Suprapubic skin (tissue), 4 donors: ENCODE measurements at places on chromosomes 2 and 18.

DNA sequence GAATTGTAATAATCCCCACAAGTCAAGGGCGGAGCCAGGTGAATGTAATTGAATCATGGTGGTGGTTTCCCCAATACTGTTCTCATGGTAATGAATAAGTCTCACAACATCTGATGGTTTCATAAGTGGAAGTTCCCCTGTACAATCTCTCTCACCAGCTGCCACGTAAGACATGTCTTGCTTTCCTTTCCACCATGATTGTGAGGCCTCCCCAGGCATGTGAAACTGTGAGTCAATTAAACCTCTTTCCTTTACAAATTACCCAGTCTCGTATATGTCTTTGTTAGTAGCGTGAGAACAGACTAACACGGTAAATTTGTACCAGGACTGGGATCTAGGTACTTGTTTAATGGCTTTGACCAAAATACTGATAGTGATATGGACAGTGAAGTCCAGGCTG is 744.3 kb upstream of the REG3G start:
- no peak for DNase-seq

DNA sequence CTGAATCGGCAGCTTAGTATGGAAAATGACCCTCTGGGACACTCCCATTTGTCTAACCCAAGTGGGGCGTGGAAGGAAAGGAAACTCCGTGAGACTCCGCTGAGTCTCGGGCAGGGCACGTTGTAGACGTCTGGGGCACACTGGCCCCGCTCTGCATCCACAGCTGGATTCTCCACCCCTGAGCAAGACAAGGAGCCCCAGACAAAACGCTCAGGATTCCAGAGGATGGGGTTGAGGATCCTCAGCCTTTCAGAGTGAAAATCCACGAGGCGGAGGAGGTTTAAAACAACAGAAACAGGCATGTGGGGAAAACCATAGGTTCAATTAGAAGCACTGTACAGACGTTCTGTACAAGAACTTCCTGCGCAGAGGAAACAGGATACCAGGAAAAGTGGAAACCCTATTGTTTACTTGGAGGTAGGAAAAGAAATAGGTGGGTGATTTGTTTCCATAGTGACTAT is 124.9 kb upstream of the ZNF236 start:
- DNase-seq: no peak

GRCh38 chr2:122982936-122983335 is 1042.2 kb upstream of the CNTNAP5 start:
- DNase-seq: no peak

GRCh38 chr18:48371854-48372602 is 37.2 kb downstream of the ZBTB7C start:
- peak; percentile 43 for DNase-seq

- DNase-seq: no peak
Measured at GRCh38 chr2:200944467-200945394, 18.7 kb downstream of the ORC2 start.

DNA sequence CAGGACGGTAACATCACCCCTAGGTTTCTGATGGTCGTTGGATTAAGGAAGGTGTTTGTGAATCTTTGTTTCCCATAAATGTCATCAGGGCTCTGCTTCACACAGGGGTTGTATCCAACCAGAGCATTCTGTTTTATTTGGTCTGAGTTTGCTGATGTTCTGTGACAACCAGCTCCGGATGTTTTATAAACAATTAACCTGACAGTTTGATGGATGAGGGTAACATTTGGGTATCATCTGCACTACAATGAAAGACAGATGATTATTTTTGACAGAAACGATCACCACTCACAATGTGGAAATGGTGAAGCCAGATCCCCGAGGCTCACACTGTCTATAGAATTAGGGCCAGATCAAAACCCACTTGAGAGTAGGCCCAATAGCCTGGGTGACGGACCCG is 107.1 kb downstream of the CDC42EP3 start:
- DNase-seq: no peak

GRCh38 chr2:1538663-1539062 is 125.4 kb downstream of the TPO start:
- peak; percentile 57 for DNase-seq

DNA sequence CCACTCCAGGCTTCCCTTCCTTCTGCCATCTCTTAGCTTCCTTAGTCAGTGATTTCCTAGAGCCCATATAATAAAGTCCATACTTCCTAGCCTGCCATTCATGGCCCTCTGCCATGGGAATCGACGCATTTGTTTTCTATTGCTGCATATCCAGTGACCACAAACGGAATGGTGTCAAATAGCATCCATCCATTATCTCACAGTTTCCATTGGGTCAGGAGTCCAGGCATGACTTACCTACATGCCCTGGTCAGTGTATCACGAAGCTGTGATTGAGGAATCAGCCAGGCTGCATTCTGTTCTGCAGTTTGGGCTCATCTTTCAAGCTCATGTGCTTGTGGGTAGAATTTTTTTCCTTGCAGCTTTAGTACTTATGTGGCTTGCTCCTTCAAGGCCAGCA is 209.7 kb upstream of the EPAS1 start:
- no peak for DNase-seq

DNA sequence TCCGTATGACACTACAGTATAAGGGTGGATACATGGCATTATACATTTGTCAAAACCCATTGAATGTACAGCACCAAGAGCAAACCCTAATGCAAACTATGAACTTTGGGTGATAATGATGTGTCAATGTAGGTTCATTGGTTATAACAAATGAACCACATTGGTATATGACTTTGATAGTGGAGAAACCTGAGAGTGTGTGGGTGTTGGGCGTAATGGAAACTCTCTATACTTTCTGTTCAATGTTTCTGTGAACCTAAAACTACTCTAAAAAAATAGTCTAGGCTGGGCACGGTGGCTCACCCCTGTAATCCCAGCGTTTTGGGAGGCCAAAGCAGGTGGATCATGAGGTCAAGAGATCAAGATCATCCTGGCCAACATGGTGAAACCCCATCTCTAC is 6.5 kb upstream of the ACTG2 start:
- no peak for DNase-seq

- no peak for DNase-seq
Measured at GRCh38 chr2:116719836-116720235, 1094.7 kb upstream of the DDX18 start.

- no peak for DNase-seq
Measured at GRCh38 chr2:83633423-83633822, 825.7 kb downstream of the SUCLG1 start.

DNA sequence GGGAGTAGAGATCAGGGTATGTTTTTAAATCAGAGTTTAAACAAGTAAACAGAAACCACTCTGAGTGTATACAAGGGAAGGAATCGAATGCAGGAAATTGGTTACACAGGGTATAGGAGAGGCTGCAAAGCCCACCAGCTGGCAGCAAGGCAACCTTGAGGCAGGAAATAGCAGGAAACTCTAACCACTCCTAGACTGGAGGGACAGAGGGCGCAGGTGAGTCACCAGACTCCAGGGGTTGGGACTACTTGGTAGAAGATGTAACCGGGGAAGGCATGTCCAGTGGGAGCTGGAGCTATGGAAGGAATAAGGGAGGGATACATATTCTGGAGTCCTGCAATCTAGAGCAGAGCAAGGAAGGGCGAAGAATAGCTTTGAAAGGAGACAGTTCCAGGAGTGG is 152.3 kb downstream of the MEIS1 start:
- no peak for DNase-seq

GRCh38 chr2:240650254-240650965 is 25.1 kb downstream of the GPR35 start:
- no peak for DNase-seq

DNA sequence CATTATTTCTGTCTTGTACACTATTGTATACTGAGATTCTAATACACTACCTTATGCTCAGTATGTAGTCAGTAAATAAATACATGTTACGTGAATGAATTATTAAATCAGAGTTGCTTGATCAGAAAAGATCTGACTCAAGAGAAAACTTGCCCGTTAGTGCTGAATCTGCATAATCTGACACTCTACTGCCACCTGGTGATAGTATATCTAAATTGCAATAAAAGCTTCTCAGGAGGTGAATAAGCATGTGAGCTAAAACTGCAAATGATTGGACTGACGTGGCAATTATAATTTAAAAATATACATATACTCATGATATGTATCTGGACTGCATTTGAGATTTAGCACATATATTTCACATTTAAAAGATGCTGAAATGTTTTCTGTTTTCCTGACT is 70.4 kb downstream of the KIAA1328 start:
- DNase-seq: no peak

GRCh38 chr2:233799087-233799665 is 21.0 kb downstream of the MROH2A start:
- DNase-seq: peak; percentile 44

DNA sequence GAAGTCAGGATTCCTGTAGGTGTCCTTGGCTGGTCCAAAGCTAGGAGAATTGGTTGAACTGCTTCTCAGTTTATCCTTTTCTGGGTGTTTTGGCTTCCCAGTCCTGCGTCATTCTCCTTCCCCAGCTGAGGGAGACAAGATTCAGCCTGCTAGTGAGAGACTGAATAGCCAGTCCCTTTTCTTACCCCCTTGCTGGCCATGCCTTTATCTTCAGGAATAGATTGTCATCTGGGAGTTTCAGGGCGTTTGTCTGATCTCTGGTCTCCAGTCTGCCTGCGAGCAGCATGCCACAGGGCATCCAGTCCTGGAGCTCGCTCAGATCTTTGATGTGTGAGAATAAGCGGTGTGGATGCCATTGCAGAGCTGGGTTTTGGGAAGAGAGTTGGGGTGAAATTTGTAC is 5.8 kb downstream of the MYO1B start:
- no peak for DNase-seq

DNA sequence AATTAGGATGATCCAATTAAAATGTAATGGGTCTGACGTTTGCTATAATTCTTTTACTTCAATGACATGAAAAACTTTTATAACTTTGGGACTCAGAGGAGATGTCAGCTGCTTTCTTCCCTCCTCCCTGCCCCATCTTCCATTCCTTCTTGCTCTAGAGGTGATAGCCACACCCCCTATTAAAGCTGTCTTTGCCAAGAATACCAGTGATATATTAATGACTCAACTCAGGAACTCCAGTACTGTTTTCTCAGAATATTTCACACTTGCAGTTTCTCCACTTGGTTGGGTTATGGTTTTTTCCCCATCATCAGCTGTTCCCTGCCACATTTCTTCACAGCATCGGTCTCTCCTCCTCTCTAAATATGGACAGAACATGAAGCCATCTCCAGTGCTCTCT is 184.0 kb downstream of the KCNE4 start:
- no peak for DNase-seq

DNA sequence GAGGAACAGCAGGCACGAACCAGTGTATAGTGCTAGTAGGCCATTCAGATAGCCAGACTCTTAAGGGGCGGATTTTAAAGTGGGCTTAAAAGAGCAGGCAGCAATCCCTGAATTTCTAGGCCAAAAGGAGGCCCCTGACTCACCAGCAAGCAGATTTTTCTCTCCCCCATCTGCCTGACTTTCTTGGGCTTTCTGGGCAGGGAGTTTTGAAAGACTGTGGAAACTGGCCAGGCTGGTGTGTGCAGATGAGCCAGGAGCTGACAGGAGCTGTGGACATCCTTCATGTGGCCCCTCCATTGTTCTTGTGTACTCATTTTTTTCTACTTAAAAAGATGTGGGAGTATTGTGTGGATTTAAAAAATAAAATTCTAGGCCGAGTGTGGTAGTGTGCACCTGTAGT is 59.0 kb downstream of the GLI2 start:
- no peak for DNase-seq

GRCh38 chr2:193793914-193794313 is 1599.2 kb upstream of the TMEFF2 start:
- DNase-seq: no peak

DNA sequence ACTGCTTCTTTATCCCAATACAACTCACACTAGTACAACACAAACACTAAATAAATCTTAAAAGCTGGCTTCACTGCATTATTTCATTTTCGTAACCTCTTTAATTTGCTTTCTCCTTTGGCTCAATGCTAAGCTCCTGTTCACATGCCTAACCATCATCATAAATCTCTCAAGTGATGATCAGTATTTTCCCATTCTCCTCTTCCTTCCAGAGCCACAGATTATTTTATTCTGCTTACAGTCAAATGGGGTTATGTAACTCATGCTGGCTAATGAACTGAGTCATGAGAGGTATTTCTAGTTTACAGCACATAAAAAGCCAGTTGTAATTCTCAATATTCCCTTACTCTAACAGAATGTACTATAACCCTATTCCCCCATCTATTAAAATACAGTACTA is 350.4 kb upstream of the ZC3H15 start:
- no peak for DNase-seq
